ENCODE measurements at places on chromosomes 16 and 17.

DNA sequence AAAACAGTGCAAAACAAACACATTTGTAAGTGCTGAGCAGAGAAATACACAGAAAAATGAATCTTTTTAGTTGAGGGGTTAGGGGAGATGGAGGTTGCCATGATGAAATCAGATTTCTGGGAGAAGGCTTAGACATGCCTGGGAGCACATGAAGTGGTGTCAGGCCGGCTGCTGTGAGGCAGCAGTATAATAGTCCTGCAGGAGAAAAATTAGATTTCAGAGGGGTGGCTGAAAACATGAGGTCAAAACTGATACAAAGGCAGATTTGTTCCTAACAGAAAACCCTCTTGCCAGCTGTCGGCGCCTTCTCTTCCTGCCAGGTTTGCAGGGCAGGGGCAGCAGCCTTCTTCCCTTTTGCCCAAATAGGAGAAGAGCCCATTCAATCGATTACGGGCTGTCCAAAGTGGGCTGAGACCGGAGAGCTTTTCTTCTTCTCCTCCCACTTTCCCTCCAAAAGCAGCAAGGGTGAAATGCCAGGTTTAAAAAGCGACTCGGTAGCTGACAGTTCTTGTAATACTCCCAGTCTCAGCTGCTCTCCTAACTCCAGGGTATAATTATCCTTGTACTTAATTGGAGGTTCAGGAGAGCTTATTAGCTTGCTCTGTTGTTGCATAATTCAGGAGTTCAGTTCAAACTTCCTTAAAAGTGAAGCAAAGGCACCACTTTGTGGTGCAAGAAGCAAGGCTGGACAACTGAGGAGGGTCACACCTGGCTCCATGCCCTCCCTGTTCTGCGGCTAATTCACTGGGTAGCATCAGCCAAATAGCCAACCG, 80.0 kb downstream of the PCTP start:
- no peak for DNase-seq

DNA sequence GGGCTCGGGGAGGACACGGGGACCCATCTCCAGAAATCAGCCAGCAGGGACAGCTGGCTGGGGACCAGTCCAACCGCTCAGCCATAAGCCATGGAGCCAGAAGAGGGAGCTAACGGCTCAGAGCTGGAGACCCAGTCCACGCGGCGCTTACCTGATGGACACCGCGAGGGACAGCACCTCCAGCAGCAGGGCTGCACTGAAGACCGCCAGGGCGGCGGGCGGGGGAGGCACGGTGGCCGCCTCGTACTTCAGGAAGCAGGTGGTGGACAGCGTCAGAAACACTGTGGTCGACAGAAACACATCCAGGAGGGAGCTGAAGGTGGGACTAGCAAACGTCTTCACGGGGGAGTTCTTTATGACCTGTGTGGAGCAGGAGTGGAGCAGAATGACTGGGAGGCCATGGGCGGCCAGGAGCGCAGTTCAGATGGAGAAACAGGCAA, 102.6 kb upstream of the CREBBP start:
- peak; percentile 16 for DNase-seq

DNA sequence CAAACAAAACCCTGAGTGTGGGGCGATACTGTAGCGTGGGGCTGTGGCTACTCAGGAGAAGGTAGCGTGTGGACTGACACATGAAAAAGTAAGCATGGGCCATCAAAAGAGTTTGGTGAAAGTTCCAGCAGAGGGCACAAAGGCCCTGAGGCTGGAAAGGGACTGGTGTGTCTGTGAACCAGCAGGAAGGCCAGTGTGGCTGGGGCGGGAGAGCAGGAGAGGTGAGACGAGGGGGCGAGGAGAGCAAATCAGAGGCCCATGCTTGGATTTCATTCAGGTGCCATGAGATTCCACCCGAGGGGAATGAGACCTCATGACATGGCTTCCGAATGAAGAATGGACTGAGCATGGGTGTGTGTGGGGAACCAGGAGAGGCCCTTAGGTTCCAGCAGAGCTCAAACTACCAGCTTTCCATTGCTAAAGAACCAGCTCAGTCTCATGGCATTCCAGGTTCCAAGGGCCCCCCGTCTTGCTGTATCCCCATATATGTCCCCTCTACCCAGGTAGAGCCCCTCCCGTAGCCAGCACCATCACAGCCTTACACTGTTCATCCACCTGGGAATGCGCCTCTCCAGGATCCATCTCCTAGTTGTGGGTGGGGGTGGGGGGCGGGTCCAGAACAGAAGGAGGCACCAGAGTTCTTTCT, 31.1 kb downstream of the TRPV2 start:
- DNase-seq, result no peak

GRCh38 chr17:58811290-58811689, 55.6 kb downstream of the PPM1E start:
- no peak for DNase-seq

DNA sequence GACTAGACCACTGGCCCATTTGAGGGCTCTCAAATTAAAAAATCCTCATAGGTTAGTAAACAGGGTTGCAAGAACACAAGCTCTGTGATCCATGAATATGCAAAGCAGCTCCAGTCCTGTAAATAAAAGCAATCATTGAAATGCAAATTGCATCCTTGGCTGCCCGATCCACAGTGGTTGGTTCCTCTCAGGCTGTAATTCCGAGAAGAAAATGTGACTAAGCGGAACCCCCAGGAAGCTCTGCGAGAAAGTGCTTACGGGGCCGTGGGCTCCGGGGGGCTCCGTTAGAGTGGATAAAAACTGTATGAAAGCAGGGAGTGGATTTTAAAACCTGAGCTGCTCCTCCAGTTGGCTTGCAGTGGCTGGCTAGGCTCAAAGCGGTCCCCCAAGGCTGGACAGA, 2.5 kb downstream of the GPRC5B start:
- no peak for DNase-seq

- no peak for DNase-seq
Observed at GRCh38 chr17:63282455-63282854, 163.7 kb downstream of the CYB561 start.

GRCh38 chr17:78255029-78255656, 23.7 kb downstream of the TMEM235 start:
- DNase-seq, result no peak

GRCh38 chr17:50027172-50027880, 28.6 kb upstream of the ITGA3 start:
- no peak for DNase-seq

- DNase-seq, result no peak
Observed at GRCh38 chr16:5480431-5481195, 383.0 kb upstream of the EEF2KMT start.

GRCh38 chr16:72972878-72973571, 74.9 kb downstream of the ZFHX3 start:
- no peak for DNase-seq

DNA sequence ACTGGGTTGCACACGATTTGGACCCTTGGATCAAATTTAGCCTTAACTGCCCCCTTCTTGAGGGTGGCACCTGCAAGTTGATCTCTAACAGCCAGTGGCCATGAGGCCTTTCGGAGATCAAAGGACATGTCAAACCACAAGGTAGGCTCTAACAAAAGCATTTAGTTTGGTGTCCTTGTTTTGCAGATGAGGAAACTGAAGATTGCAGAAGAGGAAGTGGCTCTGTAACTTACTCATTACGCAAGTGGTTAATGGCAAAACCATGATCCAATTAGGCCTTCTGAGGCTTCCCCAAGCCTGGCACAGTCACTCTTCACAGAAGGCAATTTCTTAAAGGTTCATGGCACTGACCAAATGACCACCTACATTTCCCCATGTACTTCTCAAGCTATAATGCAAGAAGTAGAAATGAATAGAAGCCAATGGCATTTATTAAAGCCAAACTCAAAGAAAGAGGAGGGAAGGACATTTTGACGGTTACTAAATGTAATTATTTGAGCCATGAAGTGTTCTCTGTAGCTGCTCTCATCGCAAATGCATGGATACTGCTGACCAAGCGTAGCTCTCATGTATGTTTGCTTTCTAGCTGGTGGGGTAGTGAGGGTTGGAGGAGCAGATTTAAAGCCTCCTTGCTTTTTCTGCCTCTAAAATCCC, 32.8 kb upstream of the ABCC12 start:
- DNase-seq, result no peak

GRCh38 chr17:39604911-39605491, 2.7 kb downstream of the NEUROD2 start:
- DNase-seq, result no peak

GRCh38 chr17:80855948-80856862, 135.4 kb upstream of the CHMP6 start:
- peak; percentile 82 for DNase-seq

GRCh38 chr16:88967830-88968588, 9.0 kb downstream of the CBFA2T3 start:
- no peak for DNase-seq

- DNase-seq, result peak; percentile 89
Observed at GRCh38 chr16:27202923-27203506, 311 bp upstream of the KDM8 start.

- no peak for DNase-seq
Observed at GRCh38 chr16:79169239-79169638, 431.3 kb downstream of the MAF start.

- DNase-seq, result no peak
Observed at GRCh38 chr16:86403541-86404163, 106.7 kb upstream of the FOXF1 start.

GRCh38 chr17:75996665-75997590, 3.7 kb upstream of the CDK3 start:
- DNase-seq, result peak; percentile 41

GRCh38 chr17:17539591-17539990, 43.4 kb upstream of the RASD1 start:
- no peak for DNase-seq

- no peak for DNase-seq
Observed at GRCh38 chr16:58034128-58034685, 8.7 kb downstream of the MMP15 start.

DNA sequence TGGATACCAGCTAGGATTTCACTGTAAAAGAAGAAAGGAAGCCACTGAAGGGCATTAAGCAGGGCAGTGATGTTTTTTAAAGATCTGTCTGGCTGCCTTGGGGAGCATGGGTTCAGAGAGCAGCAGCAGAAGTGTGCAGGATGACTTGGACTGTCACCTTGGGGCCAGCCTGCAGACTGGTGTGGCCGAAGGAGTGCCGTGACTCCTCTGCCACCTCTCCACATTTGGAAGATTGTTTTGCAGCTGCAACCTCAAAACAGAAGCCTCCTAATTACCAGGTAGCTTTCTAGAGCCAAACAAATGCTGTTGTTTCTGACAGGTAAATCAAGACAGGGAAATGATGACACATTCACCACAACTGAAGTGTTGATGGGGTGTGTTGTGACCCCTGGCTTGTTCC, 681.4 kb downstream of the WWOX start:
- no peak for DNase-seq

GRCh38 chr16:86029131-86029741, 130.3 kb downstream of the IRF8 start:
- no peak for DNase-seq

- DNase-seq, result no peak
Observed at GRCh38 chr16:56294014-56294413, 102.7 kb downstream of the GNAO1 start.

GRCh38 chr17:9241371-9241712, 220.0 kb downstream of the NTN1 start:
- DNase-seq, result no peak

DNA sequence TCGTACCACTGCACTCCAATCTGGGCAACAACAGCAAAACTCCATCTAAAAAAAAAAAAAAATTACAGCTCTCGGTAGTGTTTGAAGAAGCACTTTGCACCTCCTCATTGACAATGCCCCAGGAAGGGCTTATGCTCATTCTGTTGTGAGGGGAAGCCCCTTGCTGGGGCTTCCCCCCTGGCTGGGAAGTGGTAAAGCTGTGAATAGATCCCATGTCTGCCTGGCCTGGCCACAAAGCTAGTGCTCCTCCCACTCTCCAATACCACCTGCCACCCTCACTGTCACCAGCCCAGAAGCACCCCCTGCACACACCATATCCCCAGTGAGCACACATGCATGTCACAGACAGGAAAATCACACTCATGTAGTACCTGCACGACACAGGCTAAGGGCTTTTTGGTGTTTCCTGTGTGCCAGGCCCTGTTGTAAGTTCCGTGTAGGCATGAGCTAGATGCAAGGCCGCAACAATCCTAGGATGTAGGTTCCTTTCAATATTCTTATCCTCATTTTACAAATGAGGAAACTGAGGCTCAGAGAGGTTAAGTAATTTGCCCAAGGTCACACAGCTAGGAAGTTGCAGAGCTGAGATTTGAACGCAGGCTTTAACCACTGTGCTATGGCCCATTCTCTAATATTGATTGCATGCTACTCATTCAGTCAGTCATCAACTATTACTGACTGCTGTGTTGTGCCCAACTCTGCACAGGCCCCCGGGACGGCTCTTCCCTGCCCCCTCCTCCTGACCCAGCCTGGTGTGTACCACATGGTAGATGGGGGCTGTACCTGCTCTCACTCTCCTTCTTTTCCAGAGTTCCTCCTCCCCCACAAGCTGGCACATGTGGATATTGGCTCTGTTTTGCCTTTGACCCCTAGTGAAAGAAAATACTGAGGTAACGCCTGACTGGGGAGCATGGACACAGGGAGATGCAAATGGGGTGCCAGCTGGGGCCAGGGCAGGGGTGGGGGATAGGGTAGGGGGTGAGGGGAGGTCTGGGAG, 11.9 kb upstream of the COL1A1 start:
- DNase-seq, result peak; percentile 16

- DNase-seq, result no peak
Observed at GRCh38 chr16:85926370-85926769, 27.4 kb downstream of the IRF8 start.

DNA sequence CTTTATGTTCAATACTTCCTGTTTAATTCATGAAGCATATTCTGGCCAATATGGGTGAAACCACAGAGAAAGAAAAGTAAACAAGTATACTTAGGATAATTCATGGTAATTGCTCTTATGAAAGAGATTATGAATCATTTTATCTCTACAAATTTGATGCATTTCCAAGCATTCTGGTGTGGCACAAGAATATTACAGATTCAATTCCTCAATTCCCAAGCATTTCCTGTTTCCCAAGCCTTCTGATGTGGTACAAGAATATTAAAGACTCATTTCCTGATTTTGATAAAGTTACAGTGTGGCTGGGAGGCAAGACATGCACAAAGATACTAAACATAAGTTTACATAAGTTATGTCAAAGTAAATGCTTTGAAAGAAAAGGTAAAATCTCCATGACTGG, 126.1 kb upstream of the NUDT7 start:
- DNase-seq, result no peak

DNA sequence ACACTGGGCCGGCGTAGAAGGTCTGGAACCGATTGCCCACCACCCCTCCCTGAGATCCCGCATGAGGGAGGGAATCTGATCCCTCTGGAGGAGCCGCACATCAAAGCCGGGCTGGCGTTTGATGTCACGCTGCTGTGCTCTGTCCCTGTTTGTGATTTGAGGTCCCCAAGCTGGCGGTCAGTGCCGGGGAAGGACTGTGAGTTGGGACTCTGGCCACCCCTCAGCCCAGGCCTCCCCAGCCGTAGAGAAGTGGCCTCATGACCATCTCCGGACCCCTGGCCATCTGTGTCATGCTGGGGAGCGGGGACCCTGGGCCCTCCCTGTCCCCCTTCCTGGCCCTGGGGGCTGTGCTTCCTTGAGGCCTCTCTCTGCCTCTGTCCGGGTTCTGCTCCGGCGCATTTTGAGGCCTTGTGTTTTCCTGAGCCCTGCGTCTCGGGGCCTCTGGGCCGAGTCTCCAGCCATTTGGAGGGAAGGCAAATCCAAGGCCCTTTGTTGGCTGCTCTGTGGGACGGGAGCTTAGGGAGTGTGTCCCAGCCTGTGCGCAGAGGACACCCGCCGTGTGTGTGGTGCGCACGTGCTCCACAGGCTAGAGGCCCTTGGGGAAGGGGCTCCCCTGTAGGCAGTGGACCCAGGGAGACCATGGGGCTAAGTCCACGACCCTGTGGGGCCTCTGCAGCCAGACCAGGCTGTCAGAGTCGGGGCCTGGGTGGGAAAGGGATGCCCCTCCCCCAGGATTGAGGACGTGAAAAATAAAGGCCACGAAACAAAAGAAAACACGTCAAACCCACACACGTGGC, 15.1 kb downstream of the ASPSCR1 start:
- no peak for DNase-seq

- no peak for DNase-seq
Observed at GRCh38 chr17:42584880-42585279, 7.4 kb upstream of the PSMC3IP start.
